NCI-H460 (cell line): ENCODE measurements at places on chromosomes 1 and 21.

DNA sequence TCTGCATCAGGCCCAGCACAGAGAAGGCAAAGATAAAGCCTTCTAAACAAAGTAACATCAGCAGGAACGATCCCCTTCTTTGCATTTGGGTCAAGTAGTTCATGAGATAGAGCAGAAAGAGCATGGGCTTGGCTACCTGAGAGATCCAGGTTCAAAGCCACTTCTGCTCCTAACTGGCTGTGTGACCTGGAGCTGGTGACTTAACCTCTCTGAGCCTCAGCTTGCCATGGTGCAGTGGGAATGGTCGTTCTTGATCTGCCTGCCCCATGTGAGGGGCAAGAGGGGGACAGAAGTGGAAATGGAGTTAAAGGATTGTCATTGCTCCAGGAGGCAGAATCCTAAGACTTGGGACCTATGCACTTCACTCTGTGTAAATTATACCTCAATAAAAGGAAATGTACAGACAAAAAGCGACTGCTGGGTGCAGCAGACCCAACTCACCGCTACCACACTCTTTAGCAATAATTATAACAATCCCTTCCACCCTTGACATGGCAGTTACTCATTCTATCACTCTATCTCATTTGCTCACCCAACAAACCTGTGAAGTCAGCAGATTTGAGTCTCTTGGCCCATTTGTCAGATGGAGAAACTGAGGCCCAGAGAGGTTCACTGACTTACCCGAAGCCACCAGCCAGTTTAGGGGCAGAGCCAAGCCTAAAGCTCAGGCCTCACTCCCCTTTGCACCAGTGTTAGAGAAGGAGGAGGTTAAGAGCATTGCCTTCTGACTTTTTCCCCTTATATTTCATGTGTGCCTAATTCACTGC lies 1.5 kb upstream of the MATN1 start:
- no peak for DNase-seq

DNA sequence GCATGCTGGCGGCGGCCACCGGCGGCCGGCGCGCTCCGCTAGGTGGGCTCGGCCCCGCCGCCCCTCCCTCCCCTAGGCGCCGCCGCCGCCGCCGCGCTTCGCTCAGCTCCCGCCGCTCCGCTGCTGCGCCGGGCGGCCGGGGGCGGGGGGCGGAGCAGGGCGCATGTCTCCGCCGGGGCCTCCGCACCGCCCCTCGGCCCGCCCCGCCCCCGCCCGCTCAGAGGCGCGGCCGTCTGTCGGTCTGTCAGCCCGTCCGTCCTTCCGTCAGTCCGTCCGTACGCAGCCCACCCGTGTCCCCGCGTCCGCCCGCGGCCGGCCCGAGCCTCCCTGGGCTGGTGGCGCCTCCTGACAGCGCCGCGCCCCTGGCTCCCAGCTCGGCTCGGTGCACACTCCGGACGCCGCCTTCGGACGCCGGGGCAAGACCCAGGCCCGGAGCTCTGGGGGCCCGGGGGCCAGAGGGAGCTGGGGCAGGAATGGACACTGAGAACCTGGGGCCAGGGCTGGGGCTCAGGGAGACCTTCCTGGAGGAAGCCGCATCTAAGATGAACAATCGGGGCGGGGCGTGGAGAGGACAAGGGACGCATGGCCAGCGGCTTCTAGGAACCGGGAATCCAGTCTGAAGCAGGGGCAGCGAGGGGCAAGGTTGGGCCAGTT lies at the start of gene GPR153:
TSS of gene GPR153 (minus strand) at position 138 of the 654 bp plus-strand sequence. CDS start 6,193 bp downstream, outside the sequence.
- no peak for DNase-seq

DNA sequence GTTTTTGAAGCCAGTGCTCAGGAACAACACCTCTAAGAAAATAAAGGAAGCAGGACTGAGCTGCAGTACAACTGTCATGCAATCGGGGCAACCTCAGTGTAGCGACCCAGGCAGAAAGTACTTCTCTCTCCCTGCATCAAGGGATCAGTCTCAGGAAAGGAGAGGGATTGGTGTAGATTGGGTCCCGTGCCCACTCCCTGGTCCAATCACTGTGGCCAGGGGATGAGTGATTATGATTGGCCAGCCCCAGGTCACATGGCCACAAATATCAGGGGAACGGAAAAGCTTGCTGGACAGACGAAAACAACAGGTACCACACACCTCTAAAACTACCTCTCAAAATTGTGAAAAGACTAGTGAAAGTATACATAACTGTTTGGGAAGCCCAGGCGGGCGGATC lies 136.2 kb upstream of the F3 start:
- DNase-seq = no peak

DNA sequence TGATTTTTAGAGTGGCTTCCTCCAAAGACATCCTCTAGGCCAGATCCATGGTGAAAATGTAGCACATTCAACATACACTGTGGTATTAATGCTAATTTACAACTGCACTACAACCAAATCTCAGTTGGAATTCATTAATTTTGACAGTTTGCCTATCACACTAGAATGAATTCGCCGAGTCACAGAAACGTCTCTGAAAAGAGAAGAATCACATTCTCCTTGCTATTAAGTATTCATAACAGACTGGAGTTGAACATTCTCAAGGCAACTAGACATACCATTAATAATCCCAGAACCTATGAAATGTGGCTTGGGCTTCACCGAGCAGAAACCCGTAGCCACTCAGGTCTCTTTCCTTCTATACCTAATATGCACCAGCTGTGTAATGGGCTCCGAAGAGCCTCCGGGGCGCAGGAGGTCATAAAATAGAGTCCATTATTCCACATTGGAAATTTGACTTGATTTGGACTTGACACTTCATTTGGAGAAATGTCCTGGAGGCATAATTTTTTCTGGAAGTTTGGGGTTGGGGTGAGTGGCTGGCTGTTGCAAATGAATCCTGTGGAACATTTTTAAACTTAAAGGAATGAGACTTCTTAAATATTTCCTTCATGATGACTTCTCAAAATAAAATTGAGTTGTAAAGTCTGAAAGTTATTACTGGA lies 117.1 kb downstream of the DSCAM start:
- no peak for DNase-seq

DNA sequence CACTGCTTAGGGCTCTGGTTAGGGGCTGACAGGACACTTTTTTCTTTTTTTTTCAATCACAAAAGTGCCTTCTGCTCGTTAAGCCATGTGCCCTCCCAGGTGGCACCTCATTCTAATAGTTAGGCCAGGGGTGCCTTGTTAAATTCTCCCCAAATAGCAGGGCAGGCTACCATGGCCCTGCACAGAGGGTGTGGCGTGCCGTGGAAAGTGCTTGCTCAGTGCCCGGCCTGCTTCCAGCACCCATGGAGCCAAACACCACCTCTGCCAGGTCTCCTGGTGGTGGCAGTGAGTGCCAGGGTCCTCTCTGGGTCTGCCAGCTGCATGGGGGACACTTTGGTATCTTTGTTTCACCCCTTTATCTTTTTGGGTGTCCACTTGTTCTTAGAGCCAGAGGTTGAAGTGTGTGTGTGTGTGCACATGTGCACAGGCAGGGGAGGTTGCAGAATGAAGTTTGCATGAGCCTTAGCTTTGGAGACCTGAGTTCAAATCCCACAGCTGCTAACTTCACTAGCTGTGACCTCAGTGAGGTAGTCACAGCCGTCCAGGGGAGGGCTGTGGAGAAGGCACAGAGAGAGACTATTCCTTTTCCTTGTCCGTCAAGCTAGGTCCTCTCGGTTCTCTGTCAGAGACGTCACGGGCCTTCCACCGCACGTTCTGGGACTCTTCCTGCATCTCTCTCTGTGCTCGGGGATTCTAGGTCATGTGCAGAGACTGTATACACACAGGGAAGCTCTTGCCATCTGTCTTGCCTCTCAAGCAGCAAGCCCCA lies 39.9 kb upstream of the CSF3R start:
- DNase-seq = no peak

- DNase-seq = no peak
Measured at GRCh38 chr1:145827966-145828365, 4.0 kb downstream of the POLR3C start.

GRCh38 chr1:241637604-241638003 lies 2.6 kb downstream of the CHML start:
- DNase-seq = no peak

DNA sequence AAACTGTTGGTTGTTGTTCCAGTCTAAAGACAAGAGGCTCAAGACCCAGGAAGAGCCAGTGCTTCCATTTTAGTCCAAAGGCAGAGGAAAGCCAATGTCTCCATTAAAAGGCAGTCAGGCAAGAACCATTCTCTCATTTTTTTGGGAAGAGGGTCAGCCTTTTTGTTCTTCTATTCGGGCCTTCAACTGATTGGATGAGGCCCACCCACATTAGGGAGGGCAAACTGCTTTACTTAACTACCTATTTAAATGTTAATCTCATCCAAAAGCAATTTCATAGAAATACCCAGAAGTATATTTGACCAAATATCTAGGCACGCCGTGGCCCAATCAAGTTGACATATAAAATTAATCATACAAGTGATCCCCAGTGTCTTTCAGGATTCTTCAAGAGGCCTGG lies 104.4 kb upstream of the SYT6 start:
- DNase-seq = no peak

DNA sequence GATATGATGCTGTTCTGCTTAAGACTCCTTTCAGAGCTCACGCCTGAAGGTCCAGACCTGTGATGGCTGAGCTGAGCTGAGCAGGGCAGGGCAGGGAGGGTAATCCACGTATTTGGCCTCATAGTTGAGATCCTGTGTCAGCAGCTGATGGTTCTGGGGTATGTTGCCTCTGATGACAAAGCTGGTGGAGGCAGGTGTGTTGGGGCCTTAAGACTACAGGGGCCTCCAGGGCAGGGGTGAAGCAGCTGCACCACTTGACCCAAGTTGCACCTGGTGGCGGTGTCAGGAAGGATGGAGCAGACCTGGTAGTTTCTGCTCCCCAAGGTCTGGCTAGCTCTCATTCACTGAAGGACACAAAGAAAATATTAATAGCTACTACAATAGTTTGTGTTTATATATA lies 57.0 kb downstream of the FCRL5 start:
- DNase-seq = no peak

DNA sequence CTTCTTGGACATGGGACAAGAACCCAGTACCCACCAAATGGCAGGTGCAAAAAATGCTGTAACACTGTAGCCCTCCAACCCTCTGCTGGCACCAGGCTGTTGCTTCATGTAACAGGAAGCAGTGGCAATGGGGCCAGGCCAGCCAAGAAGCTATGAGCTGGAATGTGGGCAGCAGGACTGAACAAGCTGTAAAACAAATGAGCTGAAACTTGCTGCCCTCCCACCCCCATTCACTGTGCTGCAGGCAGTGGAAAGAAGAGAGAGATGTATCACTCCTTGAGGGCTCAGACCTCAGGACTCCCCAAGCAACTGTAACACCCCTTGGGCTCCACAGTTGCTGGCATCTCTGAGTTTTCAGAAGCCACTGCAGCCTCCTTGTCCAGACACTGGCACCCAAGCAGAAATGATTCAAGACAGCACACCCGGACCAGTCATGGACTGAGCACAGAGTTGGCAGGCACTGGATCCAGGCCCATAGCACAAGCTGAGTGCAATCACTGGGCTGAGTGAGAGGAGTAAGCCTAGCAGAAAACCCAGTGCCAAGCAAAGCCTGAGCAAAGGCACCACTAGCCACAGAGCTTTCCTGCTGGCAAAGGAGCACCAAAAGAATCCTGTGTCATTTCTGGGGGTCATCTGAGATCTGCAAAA lies 321.4 kb upstream of the CXADR start:
- DNase-seq = no peak
